A549 treated with ZK216348 at 1 μM for 4 hours (cell line): ENCODE measurements at places on chromosomes 12 and 14. TPM values are rescaled to one million over a fixed set of nuclear protein-coding genes. Genes with fewer than 3 reads are reported as not detected.

PROX2 gene
- total RNA-seq: not detected in 5 replicates

DICER1 gene
- 18.7 to 22.9 TPM (median 19.9 TPM) in 5 replicates for total RNA-seq

OR4E2 gene
- total RNA-seq: not detected in 5 replicates

GNB3 gene
- 2.1 to 2.7 TPM (median 2.3 TPM) in 5 replicates for total RNA-seq

CCND2 gene
- not detected in 5 replicates for total RNA-seq

SERPINA12 gene
- not detected in 5 replicates for total RNA-seq

GPR132 gene
- 0.45 to 1.3 TPM (median 0.53 TPM) in 5 replicates for total RNA-seq

LRP1-AS gene
- not detected in 5 replicates for total RNA-seq

ERBB3 gene
- total RNA-seq: 1.0 to 3.4 TPM (median 1.7 TPM) in 5 replicates
